ENCODE measurements at places on chromosomes 16 and 17. TPM values are rescaled to one million over a fixed set of nuclear protein-coding genes. Genes with fewer than 3 reads are reported as not detected.

- H3K27me3 ChIP-seq: no peaks in the 10 kb centered on the region
- no peaks in the 10 kb centered on the region for H3K36me3 ChIP-seq
- H3K4me3 ChIP-seq: no peak overlapping the region
- DNase-seq: peak; percentile 94
- H3K4me1 ChIP-seq: peaks cover 48% of the 10 kb centered on the region
Observed at GRCh38 chr17:50768346-50768761, 1.0 kb upstream of the ANKRD40CL start.

- DNase-seq: no peak
- H3K27ac ChIP-seq: no peak overlapping the region
- no peaks in the 10 kb centered on the region for H3K36me3 ChIP-seq
- no peaks in the 10 kb centered on the region for H3K4me1 ChIP-seq
- H3K27me3 ChIP-seq: no peaks in the 10 kb centered on the region
Observed at GRCh38 chr16:9813665-9814064, 368.6 kb downstream of the GRIN2A start.

DNA sequence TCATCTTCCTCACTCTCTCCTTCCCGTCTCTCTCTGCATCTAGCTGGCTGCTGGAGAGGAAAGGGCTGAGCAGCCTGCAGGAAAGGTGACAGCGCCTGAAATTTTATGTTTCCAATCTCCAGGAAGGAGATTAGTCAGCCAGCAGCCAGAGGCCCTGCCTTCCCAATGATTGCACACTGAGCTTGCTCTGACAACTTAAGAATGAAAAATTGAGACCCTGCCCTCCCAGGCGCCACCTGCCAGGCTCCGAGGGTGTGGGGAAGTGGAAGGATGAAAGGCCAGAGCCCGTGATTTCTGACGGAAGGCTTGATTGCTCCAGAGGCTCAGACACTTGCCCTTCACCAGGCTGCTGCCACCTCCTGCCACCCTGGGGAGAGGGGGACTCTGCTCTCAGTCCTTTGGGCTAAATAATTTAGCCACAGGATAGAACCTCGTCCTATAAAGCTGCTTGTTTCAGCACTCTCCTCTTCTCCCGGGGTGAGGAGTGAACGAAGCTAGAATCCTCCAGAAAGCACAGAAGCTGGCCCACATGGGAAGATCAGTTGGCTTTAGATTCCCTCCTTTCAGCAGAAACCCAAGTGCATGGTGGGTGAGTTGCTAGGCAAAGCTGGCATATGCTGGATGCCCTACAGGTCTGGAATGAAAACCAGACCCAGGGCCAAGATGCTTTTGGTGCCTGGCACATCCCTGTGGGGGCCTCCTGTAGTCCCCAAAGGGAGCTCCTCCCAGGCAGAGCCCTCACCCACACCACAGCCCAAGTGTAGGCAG is 33.5 kb downstream of the GRIN2C start:
- H3K4me1 ChIP-seq: no peaks in the 10 kb centered on the region
- DNase-seq: no peak
- no peak overlapping the region for H3K27ac ChIP-seq
- no peaks in the 10 kb centered on the region for H3K27me3 ChIP-seq

DNA sequence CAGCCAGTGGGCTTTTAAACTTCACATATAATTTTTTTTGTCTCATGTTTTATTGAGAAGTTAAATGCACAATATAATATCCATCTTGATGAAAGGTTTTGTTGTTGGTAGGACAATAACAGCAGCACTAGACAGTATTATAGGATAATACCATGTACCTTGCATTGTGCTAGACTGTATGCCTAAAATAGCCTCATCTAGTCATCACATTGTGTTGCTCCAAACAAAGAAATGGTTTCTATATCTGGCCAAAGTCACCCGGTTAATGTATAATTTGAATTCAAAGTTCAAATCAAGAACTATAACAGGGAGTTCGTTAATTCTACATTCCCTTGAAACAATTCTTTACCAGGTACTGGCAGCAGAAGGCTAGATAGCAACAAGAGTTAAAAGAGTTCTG is 104.9 kb downstream of the KCNJ2 start:
- H3K27me3 ChIP-seq: no peaks in the 10 kb centered on the region
- H3K4me3 ChIP-seq: no peak overlapping the region
- H3K36me3 ChIP-seq: no peaks in the 10 kb centered on the region
- no peaks in the 10 kb centered on the region for H3K4me1 ChIP-seq
- DNase-seq: no peak

KREMEN2 gene
- 0.51 TPM for total RNA-seq

All from Calu3 (cell line).